Renal pelvis (tissue), 12 donors: ENCODE measurements at places on chromosomes 13 and 19. TPM values are rescaled to one million over a fixed set of nuclear protein-coding genes. Genes with fewer than 3 reads are reported as not detected.

ZNF382 gene
- 5.9 TPM for polyA plus RNA-seq

TMEM59L gene
- polyA plus RNA-seq, result 3.5 TPM

DNA sequence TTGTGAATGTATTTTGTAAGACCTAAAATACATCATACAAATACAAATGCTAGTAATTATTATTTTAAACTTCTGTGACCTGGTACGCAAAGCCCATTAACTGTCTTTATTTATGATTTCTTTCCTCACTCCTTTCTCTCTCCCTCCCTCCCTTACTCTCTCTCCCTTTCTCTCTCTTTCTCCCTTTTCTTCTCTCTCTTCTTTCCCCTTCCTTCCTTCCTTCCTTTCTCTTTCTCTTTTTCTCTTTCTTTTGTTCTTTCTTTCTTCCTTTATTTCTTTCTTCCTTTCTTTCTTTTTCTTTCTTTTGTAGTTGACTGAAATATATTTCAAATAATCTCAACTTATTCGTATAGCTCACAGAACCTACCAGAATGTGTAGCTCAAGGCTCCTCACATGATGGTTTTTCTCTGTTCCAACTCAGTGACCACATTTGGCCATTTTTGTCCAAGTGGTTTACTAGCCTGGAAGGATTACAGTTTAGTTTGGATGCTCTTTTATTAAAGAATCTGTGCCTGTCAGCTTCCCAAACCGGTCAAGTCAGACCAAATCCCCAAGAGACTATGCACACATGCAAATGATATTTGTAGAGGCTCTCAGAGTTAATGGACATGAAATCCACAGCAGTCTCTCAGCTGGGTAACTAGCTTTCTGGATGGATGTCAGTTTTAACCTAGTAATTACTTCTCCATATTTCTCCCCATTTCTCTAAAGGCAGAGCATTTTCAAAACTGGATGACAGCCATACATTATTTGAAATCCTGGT, 71.7 kb downstream of the POSTN start:
- DNase-seq, result no peak

- DNase-seq, result no peak
Measured at GRCh38 chr13:49836516-49836915, 44.0 kb upstream of the KPNA3 start.

GRCh38 chr13:98909016-98909415, 68.8 kb downstream of the DOCK9 start:
- no peak for DNase-seq

- DNase-seq, result no peak
Measured at GRCh38 chr13:66402066-66402465, 828.1 kb downstream of the PCDH9 start.

GRCh38 chr13:20461481-20461859, 64.2 kb downstream of the CRYL1 start:
- DNase-seq, result no peak

GRCh38 chr19:15812060-15812722, 3.3 kb downstream of the OR10H1 start:
- no peak for DNase-seq
